ENCODE measurements at places on chromosomes 7 and 10.

DNA sequence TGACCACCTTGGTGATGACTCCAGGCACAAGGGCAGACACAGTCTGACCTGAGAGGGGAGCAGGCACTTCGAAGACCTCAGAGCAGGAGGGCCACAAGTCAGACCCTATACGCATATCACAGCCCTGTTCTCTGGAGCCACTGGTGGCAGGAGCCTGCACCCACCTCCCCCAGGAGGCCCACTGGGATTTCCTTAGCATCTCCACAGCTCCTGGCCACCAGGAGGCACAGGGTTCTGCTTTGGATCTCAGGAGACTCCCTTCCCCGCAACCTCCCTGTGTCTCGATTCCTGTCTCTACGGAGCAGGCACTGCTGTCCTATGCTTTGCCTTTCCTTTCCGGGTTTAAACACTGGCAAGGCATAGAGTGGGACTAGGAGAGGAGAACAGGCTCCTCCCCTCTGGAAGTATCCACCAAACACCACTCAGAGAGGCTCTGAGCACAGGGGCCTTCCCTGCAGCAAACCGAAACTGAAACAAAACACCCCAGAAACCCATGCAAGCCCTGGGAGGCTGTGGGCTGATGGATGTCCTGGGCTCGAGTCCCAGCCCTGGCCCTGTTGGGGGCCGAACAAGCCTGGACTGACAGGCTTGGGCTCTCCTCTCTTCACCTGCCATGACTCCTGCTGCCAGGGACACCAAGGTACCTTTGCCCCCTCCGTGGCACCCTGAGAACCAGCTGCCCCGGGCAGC is 166.3 kb downstream of the NEURL1 start:
- DNase-seq: peak; percentile 77

- DNase-seq: peak; percentile 29
Observed at GRCh38 chr10:126671402-126671975, 996 bp upstream of the C10orf90 start.

- no peak for DNase-seq
Observed at GRCh38 chr10:88896372-88896993, 16.4 kb downstream of the STAMBPL1 start.

DNA sequence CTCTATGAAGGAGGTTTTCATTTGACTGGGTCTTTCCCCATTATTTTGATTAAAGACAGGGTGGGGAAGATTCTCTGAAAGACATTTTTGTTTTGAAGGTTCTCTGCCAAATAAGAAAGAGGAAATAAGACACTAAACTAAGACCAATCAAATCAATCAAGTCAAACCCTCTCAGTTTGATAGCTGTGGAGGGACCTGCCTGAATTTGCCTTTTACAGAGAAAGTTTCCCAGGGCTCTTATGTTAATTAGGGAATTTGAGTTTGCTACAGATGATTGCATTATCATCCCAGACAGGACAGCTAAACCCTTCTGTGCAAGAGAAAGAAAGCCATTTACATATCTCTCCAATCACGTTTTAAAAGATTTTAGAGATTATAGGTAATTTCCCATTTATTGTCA is 80.0 kb downstream of the CSTF2T start:
- no peak for DNase-seq

- DNase-seq: no peak
Observed at GRCh38 chr10:48990226-48990625, 50.6 kb upstream of the LRRC18 start.

GRCh38 chr7:48976253-48976652 is 51.9 kb downstream of the CDC14C start:
- DNase-seq: no peak

DNA sequence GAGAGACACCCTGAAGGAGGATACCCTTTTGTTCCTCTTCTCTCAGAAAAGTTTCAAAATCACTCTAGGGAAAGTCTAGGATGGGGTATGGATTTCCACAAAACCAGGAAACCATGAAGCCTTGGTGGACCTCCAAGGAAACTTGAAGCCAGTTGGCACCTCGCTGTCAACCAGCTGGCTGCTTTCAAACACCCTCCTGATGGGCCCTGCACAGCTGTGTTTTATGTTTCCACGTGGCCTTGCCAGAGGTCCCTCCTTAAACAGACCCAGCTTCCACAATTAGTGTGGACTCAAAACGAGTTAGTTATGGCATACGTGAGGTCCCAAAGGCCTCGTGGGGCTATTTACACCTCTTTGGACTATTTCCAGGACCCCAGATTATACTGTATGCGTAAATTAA is 5.9 kb downstream of the PPP1R3A start:
- no peak for DNase-seq

DNA sequence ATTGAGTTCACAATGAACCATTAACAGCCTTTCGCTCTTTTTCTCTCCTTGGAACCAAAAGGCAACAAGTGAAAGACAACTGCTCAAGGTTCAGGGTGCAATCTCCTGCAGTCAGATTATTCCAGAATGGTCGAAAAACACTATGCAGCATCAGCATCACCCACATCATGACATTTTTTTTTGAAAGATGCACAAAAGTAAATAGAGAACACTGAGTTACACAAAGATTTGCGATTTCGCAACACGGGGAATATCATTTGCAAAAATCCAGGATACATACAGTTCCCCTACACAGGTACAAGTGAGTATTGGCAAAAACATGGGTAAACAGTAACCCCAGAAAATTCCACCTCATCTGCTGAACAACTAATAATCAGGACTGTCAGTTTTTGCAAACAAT is 611.5 kb downstream of the KCNMA1 start:
- no peak for DNase-seq

DNA sequence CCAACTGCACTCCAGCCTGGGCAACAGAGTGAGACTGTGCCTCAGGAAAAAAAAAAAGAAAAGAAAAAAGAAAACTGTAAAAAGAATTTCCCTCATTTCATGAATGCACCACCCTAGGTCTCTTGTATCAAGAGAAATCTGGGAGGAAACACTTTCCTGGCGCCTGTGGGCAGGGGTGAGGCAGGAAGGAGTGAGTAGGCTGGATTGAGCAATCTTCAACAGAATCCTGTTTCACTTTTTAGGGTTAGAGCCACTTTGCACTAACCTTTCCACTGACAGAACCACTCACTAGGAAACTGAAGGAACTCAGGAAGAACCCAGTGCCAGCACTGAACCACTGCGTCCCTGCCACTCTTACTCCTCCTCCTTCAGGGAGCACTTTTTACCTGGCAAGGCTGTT is 282.1 kb downstream of the CCDC3 start:
- no peak for DNase-seq

GRCh38 chr7:6172910-6173295 is 99.5 kb downstream of the CYTH3 start:
- no peak for DNase-seq

DNA sequence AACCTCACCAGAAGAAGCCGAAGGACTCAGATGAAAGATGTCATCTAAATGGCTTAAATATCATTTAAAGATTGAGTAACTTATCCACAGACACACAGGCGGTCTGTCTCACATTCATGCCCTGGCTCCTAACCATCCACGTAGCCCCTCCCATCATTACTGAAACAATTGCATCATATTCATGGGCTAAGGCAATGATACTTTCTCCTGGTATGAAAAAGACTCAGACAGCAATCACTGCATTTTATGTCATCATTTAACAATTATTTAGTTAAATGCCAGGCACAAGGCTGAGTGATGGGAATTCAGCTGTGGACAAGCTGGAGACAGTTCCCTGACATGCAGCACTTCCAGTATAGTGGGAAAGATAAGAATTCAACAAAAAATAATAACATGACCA is 11.2 kb upstream of the TECTB start:
- no peak for DNase-seq

DNA sequence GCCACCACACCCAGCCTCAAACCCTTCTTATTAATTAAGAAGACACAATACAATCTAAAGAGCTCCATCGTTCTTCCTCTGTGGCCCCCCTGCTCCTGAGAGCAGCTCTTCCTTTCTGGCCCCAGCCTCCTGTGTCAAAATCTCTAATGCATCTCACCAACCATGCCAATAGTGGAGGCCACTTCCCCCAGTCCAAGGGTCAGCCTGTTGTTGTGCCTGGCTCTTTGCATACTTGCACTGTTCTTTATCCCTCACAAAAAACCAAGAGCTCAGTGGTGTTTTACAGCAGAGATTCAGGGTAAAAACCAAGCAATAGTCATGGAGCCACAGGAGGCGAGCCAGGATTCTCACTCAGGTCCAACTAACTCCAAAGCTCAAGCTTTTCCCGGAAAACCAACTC is 190.2 kb downstream of the GFRA1 start:
- DNase-seq: no peak

GRCh38 chr7:151385626-151386300 is 24.1 kb downstream of the WDR86 start:
- no peak for DNase-seq

DNA sequence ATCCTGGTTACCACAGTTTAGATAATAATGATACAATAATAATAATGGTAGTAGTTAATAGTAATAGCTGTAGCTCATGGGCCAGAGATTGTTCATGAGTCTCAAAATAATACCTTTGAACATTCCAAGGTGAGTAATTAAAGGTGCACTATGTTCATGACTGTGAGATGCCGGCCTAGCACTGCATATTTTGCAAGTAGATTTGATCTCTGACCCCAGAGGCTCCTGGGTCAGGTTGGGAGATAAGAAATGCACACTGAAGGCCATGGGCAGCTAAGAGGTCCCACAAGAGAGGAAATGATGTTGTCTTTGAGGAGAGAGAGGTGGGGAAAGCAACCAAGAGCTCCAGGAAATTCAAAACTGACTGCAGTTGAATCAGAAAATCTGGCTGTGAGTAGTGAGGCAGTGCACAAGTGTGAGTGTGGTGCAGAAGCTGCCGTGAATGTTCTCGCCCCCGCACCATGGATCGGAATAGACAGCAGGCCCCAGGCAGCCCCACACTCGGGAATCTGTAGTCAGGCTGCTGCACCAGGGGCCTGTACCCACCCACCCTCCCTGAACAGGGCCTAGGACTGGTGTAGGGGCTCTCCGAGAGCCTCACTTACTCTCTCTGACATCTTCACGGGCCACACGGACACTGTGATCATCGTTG is 11.9 kb downstream of the CPXM2 start:
- no peak for DNase-seq

DNA sequence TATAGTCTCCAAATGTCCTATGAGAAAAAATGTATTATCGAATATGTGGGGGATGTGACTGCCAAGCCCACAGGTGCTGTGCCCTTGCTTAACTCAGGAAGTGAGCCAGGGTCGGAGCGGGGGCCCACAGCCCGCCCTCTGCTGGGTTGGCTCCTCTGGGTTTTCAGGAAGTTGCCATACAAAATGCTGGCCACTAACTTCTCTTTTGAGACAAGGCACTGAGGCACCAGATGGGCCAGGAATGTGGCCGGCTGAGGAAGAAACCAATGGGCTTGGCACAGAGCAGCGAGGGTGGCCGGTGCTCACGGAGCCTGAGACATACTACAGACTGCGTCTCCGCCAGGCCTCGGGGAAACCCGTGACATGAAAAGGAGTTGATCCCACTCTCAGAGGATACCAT is 58.9 kb downstream of the FAM53B start:
- no peak for DNase-seq

GRCh38 chr10:80344276-80344675 is 12.3 kb downstream of the DYDC1 start:
- DNase-seq: no peak

DNA sequence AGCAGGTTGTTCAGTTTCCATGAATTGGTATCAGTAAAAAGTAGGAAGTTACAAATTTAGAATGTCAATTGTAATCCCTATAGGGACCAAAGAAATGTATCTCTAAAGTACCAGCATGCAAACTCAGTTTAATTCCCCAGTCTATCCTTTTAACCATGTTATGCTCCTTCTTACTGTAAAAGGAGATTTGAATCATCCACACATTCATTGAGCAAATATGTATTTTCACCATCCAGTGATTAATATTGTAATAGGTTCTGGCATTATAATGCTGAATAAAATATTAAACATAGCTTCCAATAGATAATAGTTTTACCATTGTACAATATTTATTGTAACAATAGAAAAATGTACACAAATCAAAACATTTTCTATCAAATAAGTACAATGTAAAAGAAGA is 228.2 kb upstream of the SEMA3A start:
- no peak for DNase-seq

- DNase-seq: no peak
Observed at GRCh38 chr10:117653170-117653515, 110.6 kb downstream of the EMX2 start.

DNA sequence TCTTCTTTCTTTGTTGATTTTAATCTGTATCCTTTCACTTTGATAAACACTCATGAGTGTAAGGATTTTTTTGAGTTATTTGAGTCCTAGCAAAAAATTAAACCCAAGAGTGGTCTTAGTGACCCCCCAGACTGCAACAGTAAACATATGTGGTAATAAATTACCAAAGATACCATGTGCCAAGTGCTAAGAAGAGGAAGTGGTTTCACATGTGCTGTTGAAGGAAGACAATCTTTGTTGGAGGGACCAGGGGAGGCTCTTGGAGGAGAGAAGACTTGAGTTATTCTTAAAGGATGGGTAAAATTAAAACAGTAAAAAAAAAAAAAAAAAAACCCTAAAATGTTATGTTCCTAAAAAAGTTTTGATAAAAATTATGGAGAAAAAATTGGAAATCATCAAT is 150.2 kb downstream of the SEC23IP start:
- DNase-seq: no peak

GRCh38 chr10:100907773-100908363 is 4.9 kb upstream of the SLF2 start:
- DNase-seq: no peak

GRCh38 chr10:31112961-31113360 is 81.3 kb upstream of the ZNF438 start:
- DNase-seq: no peak

DNA sequence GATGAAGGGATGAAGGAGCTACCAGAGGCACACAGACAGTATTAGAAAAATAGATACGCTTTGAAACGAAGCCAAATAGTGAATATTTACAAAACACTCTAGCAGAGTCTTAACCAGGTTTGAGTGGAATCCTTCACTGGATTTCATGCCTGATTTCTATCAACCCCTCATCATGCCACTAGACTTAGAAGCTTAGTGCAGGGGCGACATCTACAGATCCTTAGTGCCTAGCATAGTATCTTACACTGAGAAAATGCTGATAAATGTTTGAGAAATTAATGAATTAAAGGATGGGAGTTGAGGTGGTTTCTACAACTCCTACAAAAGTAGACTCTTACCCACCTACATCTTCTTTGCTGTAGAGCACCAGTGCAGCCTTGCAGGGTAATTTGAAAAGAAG is 54.7 kb upstream of the CCNJ start:
- no peak for DNase-seq

- no peak for DNase-seq
Observed at GRCh38 chr10:127434006-127434405, 115.1 kb upstream of the NPS start.
